ENCODE measurements at places on chromosomes 7 and 10.

- no peak for DNase-seq
Measured at GRCh38 chr10:33547976-33548375, 213.5 kb upstream of the NRP1 start.

GRCh38 chr7:47924266-47924665 is 24.0 kb downstream of the PKD1L1 start:
- DNase-seq = no peak

DNA sequence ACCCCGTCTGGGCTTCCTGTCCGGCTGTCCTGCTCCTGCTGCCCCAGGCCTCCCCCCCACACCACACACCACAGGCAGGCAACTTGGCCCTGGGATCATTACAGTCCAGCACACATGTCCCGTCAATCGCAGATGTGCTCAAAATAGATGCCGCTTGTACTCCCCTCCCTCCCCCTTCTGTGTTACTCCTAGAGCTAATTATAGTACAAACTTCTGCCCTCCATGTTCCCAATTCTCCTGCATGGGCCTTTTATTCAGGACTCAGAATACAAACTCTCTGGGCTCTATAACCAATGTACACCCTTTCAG is at the start of gene SYNPO2L:
TSS of gene SYNPO2L (minus strand) at position 40 of the 309 bp plus-strand sequence. CDS start 107 bp downstream, outside the sequence.
- no peak for DNase-seq

GRCh38 chr10:105761576-105762260 is 1120.6 kb downstream of the SORCS3 start:
- DNase-seq = no peak

- no peak for DNase-seq
Measured at GRCh38 chr10:9858816-9859215, 1158.9 kb upstream of the CELF2 start.

DNA sequence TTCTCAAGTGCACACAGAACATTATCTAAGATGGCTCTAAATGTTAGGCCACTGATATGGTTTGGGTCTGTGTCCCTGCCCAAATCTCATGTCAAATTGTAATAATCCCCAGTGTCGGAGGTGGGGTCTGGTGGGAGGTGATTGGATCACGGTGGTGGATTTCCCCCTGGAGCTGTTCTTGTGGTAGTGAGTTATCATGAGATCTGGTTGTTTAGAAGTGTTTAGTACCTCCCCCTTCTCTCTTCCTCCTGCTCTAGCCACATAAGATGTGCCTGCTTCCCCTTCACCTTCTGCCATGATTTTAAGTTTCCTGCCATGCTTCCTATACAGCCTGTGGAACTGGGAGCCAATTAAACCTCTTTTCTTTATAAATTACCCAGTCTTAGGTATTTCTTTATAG is 11.2 kb upstream of the GSTK1 start:
- no peak for DNase-seq

Data from right renal cortex interstitium (tissue), 3 donors.